Right ventricle myocardium inferior (tissue), 1 donor: ENCODE measurements at places on chromosomes 4 and X. TPM values are rescaled to one million over a fixed set of nuclear protein-coding genes. Genes with fewer than 3 reads are reported as not detected.

MAEA gene
- 50.4 TPM for total RNA-seq

PAGE5 gene
- not detected for total RNA-seq

SH2D1A gene
- not detected for total RNA-seq

ADRA2C gene
- total RNA-seq: 6.9 TPM

RNF175 gene
- total RNA-seq: 0.30 TPM

NLGN3 gene
- total RNA-seq: 0.49 TPM
